ENCODE measurements at places on chromosomes 7 and 10. TPM values are rescaled to one million over a fixed set of nuclear protein-coding genes. Genes with fewer than 3 reads are reported as not detected.
A peak's percentile ranks its signal among the peaks of the same experiment; 100 is the strongest.

The NRAP gene
- total RNA-seq: not detected

DNA sequence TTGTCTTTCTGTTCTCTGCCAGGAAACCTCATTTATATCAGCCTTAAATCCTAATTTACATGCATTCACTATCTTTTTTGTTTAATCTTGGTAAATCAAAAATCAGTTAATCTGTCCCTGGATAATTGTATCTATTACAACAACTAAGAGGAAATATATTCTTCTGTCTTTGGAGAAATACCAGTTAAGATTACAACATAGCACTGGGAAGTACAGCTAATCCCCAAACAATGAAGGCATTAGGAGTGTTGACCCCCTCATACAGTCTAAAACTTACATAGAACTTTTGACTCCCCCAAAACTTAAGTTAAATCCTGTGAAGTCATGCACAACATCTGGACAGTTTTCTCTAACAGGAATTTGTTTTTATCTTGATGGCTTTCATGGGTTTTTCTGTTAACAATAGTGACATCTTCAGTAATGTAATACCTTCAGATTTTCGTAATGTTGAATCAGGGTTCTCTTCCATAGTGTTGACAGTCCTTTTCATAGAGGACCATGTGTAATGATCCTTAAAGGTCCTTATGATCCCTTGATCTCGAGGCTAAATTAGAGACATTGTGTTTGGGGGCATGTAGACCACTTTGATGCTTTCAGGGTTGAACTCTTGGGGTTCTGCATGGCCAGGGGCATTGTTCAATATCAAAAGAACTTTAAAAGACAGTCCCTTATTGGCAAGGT is 24.1 kb upstream of the ABCC2 start:
- DNase-seq: no peak

GRCh38 chr10:16649757-16650156 is 128.1 kb upstream of the C1QL3 start:
- DNase-seq: no peak

DNA sequence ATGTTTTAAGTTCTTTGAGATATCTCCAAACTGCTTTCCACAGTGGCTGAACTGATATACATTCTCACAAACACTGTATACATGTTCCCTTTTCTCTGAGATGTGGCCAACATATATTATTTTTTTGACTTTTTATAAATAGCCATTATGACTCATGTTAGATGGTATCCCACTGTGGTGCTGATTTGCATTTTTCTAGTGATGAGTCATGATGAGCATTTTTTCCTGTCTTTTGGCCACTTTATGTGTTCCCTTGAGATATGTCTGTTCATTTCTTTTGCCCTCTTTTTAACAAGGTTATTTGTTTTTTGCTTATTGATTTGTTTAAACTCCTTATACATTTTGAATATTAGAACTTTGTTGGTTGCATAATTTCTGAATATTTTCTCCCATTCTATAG is 1055.1 kb downstream of the NXPH1 start:
- peak; percentile 21 for DNase-seq
